CD4-positive, alpha-beta memory T cell (primary cell): ENCODE measurements at places on chromosomes 5 and 9. TPM values are rescaled to one million over a fixed set of nuclear protein-coding genes. Genes with fewer than 3 reads are reported as not detected.
A peak's percentile ranks its signal among the peaks of the same experiment; 100 is the strongest.

BARHL1 gene
- not detected for total RNA-seq

LHX6 gene
- total RNA-seq = not detected

CTSV gene
- total RNA-seq = not detected

MYMK gene
- not detected for total RNA-seq

RNF130 gene
- 21.2 TPM for total RNA-seq

DNA sequence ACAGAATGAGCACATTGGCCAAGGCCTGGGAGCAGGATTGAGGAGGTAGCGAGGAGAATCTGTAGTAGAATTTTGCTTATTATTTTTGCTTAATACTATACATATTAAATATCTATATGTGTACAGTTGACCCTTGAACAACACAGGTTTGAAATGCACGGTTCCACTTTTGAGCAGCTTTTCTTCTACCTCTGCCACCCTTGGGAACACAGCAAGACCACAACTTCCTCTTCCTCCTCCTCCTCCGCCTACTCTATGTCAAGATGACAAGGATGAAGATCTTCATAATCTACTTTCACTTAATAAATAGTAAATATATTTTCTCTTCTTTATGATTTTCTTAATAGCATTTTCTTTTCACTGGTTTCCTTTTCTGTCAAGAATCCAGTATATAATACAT lies 541.4 kb downstream of the KCTD16 start:
- no peaks in the 10 kb centered on the region for H3K27me3 ChIP-seq
- no peak overlapping the region for H3K27ac ChIP-seq
- no peak for DNase-seq
- no peaks in the 10 kb centered on the region for H3K4me1 ChIP-seq
- H3K36me3 ChIP-seq = no peaks in the 10 kb centered on the region

- no peak overlapping the region for H3K4me3 ChIP-seq
- no peaks in the 10 kb centered on the region for H3K36me3 ChIP-seq
- H3K27ac ChIP-seq = no peak overlapping the region
- H3K4me1 ChIP-seq = no peaks in the 10 kb centered on the region
- no peak for DNase-seq
- no peaks in the 10 kb centered on the region for H3K27me3 ChIP-seq
These were observed 22.3 kb upstream of the OLFM1 start for GRCh38 chr9:135065151-135065550.

GRCh38 chr9:8085986-8086385 lies 286.4 kb upstream of the DMAC1 start:
- no peak overlapping the region for H3K4me3 ChIP-seq
- no peak for DNase-seq
- no peaks in the 10 kb centered on the region for H3K4me1 ChIP-seq
- no peak overlapping the region for H3K27ac ChIP-seq
- H3K36me3 ChIP-seq = no peaks in the 10 kb centered on the region

DNA sequence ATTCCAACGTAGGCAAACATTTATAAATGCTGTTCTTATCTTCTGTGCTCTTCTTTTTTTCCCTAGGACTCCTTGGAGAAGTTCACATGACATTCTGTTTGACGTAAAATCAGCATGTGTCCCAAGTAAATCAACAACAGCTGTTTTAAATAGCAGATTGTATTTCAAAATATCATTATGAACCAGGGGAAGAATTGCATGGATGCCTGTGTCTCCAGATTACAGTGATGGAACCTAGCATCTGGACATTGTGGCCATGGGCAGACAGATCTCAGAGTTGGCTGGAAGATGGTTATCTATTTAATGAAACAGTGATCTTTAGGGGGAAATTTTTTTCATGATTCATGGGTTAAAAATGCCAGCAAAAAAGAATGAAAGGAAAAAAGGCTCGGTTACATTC lies 222.0 kb downstream of the MAN2A1 start:
- no peaks in the 10 kb centered on the region for H3K36me3 ChIP-seq
- H3K27ac ChIP-seq = no peak overlapping the region
- H3K4me1 ChIP-seq = peaks cover 5% of the 10 kb centered on the region
- no peaks in the 10 kb centered on the region for H3K27me3 ChIP-seq
- no peak for DNase-seq

- H3K27ac ChIP-seq = no peak overlapping the region
- H3K27me3 ChIP-seq = no peaks in the 10 kb centered on the region
- H3K4me1 ChIP-seq = no peaks in the 10 kb centered on the region
- no peak for DNase-seq
- H3K36me3 ChIP-seq = no peaks in the 10 kb centered on the region
These were observed 56.1 kb upstream of the TAS2R1 start for GRCh38 chr5:9686216-9686615.

DNA sequence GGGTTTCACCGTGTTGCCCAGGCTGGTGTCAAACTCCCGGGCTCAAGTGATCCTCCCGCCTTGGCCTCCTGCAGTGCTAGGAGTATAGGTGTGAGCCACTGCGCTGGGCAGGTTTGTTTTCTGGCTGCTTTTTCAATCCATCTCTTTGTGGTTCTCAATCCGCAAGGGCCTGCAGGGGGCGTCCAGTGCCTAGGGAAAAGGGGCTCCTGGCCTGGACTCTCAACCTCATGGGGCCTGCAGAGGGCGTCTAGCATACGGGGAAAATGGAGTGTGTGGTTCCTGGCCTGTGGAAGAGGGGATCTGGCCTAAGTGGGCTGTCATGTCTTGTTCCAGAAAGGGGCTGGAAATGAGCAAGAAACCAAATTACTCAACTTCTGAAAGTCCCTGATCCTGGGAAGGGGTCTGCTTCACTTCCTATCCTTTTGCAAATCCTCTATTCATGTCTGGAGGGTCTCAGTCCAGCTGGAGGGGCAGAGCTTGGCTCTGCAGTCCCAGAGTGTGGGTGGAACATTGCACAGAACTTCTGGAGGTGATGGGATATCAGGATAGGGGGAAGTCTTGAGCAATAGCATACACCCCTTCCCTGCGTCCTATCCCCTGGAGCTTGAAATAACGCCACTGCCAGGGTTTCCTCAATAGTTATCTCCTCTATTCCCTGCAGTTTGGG lies 12.7 kb upstream of the CCL27 start:
- no peaks in the 10 kb centered on the region for H3K27me3 ChIP-seq
- no peak overlapping the region for H3K27ac ChIP-seq
- no peaks in the 10 kb centered on the region for H3K36me3 ChIP-seq
- no peak overlapping the region for H3K4me3 ChIP-seq
- H3K4me1 ChIP-seq = no peaks in the 10 kb centered on the region

DNA sequence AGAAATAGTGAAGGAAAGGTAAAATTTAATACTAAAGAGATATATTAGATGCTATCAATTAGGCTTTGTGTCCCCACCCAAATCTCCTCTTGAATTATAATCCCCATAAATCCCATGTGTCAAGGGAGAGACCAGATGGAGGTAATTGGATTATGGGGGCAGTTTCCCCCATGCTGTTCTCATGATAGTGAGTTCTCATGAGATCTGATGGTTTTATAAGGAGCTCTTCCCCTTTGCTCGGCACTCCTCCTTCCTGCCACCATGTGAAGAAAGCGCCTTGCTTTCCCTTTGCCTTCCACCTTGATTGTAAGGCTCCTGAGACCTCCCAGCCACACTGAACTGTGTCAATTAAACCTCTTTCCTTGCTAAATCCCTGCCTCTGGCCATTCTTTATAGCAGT lies 697.0 kb upstream of the RGMB start:
- H3K27me3 ChIP-seq = no peaks in the 10 kb centered on the region
- no peak overlapping the region for H3K4me3 ChIP-seq
- no peaks in the 10 kb centered on the region for H3K4me1 ChIP-seq

GRCh38 chr5:175520873-175521272 lies 42.5 kb downstream of the SFXN1 start:
- H3K27ac ChIP-seq = peak overlapping the region; percentile 27
- H3K4me3 ChIP-seq = peak overlapping the region; percentile 36
- DNase-seq = no peak
- H3K27me3 ChIP-seq = no peaks in the 10 kb centered on the region
- H3K36me3 ChIP-seq = peaks cover 9% of the 10 kb centered on the region

GRCh38 chr9:127938298-127938690 lies 640 bp upstream of the DPM2 start:
- peaks cover 41% of the 10 kb centered on the region for H3K4me1 ChIP-seq
- DNase-seq = no peak
- H3K4me3 ChIP-seq = no peak overlapping the region
- H3K27me3 ChIP-seq = no peaks in the 10 kb centered on the region
- peaks cover 29% of the 10 kb centered on the region for H3K36me3 ChIP-seq

DNA sequence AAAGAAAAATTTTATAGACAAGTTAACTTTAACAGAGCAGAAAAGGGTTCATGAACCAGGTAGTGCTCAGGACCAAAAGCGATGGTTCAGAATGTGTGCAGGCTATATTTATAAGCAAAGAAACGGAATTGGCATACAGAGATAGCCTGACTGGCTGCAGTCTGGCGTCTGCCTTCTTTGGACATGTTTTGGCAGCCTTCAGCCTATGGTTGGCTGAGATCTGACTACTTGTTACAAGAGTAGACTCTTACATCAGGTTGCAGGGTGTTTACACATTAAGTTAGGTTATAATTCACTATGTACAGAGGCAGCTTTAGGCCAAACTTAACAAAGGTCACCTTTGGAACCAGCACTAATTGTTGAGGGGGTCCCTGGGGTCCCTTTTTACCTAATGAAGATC lies 7.0 kb downstream of the NOP16 start:
- peaks cover 3% of the 10 kb centered on the region for H3K4me1 ChIP-seq
- no peak for DNase-seq
- H3K36me3 ChIP-seq = peaks cover 42% of the 10 kb centered on the region
- no peak overlapping the region for H3K27ac ChIP-seq

DNA sequence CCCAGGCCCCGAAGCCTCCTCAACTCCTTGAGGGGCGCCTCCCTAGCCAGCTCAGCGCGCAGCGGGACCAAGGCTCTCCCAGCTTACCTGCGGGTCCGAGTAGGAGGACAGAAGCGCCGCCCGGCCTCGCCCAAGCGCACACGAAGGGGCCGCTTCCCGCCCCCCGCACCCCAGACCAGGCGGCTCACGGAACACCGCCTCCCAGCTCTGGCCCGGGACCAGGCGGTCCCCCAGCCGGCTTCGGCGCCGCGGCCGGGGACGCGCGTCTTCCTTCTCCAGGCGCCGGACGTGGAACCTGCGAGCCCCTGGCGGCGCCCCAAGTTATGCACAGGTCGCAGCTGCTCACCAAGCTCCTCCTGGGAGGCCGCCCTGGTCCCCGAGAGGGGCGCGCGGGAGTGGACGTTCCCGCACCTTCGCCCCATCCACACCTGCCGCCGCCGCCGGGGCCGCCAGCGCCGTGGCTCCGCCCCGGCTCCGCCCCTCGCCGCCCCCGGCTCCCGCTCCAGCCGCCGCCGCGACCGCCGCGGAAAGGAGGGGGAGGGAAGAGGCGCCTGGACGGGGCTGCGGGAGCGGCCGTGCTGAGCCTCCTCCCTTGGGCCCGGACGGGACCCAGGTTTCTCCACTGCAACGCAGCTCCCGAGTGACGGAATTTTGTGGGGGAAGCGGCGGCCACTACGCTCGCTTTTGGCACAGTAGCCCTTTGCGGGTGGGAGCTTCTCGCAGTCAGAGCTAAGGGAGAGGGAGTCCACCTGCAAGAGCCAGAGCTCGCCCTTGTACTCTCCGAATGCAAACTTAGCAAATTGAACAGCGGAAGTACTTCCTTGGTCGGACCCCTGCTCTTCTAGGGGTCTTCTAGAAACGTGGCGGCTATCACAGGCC lies 77.5 kb upstream of the IFNE start:
- peak overlapping the region; percentile 59 for H3K4me3 ChIP-seq
- H3K27ac ChIP-seq = no peak overlapping the region
- no peaks in the 10 kb centered on the region for H3K36me3 ChIP-seq
- peaks cover 32% of the 10 kb centered on the region for H3K27me3 ChIP-seq
- peak; percentile 65 for DNase-seq

DNA sequence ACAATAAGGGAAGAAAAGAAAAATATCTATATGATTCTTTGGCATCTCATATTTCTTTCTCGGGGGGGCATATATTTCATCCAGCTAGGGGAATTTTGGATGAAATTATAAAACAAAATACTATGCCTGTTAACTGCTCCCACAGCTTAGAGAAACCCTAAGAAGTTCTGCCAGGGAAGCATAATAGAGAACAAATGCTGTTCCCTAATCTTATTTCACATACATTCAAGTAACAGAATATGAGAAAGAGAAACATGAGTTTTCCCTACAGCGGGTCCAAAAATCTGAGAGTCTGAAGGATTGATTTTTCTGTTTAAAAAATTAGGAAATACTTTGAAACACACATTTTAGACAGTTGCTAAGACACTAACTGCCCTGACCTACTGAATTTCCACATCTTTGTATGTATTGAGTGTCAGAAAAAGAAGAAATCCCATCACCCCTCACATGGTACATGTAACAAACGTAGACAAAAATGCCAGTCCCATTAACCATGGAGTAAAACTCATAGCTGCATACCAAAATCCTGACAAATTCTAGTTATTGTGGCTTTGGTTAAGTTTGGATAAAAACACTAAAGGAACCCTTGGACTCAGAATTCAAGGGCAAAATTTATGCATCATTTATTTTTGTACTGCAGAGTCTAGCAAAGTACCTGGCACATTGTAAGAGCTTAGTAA lies 620.2 kb upstream of the DMAC1 start:
- no peaks in the 10 kb centered on the region for H3K27me3 ChIP-seq
- no peak overlapping the region for H3K27ac ChIP-seq
- H3K4me1 ChIP-seq = no peaks in the 10 kb centered on the region
- no peak overlapping the region for H3K4me3 ChIP-seq
- no peak for DNase-seq
- H3K36me3 ChIP-seq = no peaks in the 10 kb centered on the region

DNA sequence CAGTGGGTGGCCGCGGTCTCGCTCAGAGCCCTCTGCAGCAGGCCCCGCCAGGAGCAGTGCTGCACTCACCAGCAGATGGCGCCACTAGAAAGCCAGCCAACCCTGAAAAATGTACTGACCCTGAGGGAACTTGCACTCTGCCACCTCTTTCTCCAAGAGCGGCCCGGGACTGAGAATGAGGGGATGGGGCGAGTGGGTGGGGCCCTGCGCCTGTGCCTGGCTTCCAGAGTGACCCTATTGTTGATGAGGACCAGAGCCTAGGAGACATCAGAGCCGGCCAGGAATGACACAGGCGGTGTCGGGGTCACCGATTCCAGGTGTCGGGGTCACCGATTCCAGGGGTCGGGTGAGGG lies 2.9 kb upstream of the IL17B start:
- no peak overlapping the region for H3K27ac ChIP-seq
- no peaks in the 10 kb centered on the region for H3K27me3 ChIP-seq
- H3K36me3 ChIP-seq = no peaks in the 10 kb centered on the region

DNA sequence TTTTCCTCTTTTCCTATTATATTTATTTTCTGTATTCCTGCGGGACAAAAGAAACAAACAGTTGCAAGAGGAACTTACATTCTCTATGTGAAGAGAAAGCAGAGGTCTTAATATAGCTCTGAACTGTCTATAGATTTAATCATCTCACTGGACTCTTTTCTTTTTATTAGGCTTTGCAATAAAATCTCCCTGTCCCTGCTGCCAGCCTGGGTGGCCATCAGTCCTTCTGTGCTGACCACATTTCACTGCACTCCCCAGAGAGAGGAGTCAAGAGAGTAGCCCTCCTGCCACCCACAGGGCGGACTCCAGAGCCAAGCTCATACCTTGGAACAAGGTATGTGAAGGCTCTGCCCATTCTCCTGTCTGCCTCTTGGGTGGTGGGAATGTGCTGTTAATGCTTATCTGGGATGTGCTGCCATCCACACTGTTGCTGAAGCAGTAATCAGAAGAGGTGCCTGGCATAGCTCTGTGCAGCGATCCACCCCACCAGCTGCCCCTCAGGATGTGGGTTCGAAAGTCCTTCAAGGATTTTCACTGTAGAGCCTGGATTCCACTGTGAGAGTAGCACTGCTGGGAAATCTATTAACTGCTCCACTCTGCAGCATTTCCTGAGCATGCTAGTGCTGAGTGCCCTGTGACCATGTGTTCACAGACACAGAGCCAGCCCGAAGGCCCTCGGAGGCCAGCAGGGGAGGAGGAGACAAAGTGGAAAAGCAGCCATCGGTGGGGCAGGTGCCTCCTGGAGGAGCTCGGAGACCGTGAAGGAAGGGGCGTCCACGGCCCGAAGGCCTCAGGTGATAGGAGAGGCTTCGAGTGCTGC lies 334.6 kb downstream of the MED10 start:
- no peaks in the 10 kb centered on the region for H3K4me1 ChIP-seq
- H3K27ac ChIP-seq = no peak overlapping the region
- H3K36me3 ChIP-seq = no peaks in the 10 kb centered on the region
- no peak for DNase-seq
- H3K27me3 ChIP-seq = no peaks in the 10 kb centered on the region
- no peak overlapping the region for H3K4me3 ChIP-seq
